EL (cell line): ENCODE measurements at places on chromosomes 1 and 21.
A peak's percentile ranks its signal among the peaks of the same experiment; 100 is the strongest.

DNA sequence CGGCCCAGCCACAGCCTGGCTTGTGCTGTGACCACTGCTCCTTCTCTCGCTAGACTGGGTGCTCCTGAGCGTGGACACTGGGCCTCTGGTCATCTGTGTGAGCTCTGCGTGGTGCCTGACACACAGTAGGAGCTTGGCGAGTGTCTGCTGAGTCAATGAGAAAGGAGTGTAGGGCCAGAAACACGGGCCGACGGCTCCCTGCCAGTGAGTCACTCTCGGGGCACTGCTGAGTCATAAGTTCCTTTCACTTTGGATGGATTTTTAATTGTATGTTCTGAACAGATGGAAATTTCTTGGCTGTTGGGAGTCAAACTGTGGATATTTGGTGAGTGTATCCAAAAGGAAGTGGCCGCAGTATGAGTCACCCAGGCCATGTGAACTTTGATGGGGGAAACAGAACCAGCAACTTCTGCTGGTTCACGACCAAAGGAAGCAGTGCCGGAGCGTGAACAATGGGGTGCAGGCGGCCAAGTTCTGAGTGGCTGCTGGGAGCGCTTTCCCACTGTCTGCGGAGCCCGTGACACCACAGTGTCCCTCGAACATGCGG lies 41.0 kb upstream of the COL18A1 start:
- DNase-seq = peak; percentile 99

DNA sequence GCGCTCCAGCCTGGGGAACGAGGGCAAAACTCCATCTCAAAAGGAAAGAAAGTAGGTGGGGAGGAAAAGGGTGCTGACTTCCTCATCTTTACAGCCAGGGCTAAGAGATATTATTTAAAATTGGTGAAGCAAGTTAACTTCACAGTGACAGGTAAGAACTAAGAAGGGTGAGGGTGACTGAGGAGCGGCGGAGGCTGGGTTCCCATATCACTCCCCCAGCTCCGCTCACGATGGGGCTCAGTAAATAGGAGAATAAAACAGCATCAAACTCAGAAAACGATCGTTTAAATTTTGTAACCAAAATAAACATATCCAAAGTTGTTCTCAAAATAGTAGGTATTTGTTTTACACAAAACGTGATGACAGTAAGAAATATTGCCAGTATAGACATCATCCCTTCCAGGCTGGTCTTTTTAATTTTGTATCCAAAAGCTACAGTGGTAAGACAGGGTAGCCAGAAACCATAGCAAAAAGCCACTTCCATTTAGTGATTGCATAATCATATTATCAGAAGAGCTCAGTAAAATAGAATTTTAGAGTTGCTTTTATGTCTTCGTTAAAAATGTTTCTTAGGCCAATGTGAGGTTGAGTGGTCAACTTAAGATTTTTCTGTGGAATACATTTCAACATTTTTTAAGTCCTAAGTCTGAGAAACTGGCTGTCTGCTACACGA lies 26.2 kb upstream of the ADARB1 start:
- no peak for DNase-seq

DNA sequence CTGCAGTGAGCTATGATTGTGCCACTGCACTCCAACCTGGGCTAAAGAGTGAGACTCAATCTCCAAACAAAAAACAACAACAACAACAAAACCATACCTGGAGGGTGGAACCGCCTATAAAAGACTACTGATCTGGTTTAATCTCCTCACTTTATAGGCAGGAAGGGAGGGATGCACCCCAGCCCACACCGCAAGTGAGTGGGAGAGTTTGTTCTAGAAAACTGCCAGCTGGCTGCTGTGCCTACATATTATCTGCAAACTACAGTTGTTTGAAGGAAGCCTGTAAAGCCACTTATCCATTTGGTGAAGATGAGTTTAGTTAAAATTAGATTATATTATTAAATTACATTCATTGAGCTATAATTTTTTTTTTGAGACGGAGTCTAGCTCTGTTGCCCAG lies 9.1 kb upstream of the SRSF10 start:
- DNase-seq = no peak

GRCh38 chr1:56331207-56331891 lies 248.0 kb downstream of the PLPP3 start:
- DNase-seq = no peak

DNA sequence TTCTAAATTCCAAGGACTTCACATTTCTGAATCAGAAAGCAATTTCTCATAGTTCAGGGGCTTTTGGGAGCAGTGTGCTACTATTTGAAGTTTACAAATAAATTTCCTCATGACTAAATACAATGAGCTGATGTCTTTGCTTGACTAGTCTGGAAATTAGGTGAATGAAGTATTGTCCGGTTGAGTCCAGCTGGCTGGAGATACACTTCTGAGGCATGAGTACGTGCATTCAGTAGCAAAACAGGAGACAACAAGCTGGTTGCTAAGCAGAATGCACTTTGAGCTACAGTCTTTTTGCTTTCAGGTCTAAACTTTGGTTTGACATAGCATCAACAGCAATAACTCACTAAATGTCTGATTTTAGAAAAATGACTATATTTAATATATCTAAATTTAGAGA lies 27.1 kb downstream of the ZNHIT6 start:
- no peak for DNase-seq

GRCh38 chr1:209531006-209531405 lies 52.5 kb upstream of the CAMK1G start:
- peak; percentile 29 for DNase-seq

GRCh38 chr21:35563885-35564451 lies 496.4 kb downstream of the SETD4 start:
- peak; percentile 91 for DNase-seq

DNA sequence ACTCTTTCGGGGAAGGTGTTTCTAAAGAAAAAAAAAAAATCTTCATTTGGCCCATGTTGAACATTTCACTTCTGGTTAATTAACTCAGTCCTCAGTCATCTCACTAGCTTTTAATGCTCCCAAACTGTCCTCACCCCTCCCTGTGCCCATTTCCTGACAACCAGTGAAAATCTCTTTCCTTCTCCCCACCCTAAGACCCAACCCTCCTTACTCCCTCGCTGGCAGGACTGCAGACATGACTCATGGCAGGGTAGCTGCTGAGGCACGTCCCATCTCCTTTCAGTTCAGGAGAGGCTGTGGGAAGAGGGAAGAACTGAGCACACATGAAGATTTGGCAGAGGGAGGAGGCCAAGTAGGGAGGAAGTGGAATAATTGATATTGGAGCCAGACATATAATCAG lies 12.6 kb downstream of the PKP1 start:
- DNase-seq = peak; percentile 81

DNA sequence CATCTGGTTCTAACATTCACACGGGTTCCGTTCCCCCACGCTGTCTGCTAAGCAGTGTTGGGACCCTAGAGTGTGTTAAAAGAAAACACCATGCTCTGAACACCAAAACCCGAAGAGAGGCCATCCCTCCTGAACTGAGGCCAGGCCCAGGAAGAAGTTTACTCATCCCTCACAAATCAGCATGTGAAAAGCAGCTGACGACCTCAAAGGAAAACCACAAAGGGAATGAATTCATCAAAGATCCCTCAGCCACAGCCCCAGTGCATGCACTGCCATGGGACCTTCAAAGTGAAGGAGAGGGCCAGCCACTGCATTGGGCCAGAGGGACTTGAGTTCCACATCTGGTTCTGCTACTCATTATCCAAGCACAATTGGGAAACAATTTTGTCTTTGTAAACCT lies 7.0 kb upstream of the PSEN2 start:
- DNase-seq = peak; percentile 81

GRCh38 chr1:26344147-26344920 lies 9.6 kb downstream of the CRYBG2 start:
- DNase-seq = no peak

DNA sequence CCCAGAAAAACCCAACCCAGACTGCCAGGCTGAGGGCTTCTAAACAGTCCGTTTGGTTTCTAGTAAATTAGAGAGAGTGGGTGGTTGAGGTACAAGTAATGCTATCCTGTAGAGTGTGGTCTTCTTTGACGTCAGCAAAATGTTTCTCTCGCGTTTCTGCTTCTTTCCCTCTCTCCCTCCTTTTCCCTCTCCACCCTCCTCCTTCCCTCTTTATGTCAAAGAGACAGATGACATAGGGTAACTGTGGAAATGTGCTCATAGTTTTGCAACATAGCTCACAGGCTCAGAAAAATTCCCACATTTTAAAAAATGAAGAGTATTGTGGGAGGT lies 158.3 kb downstream of the TOMM20 start:
- DNase-seq = no peak

DNA sequence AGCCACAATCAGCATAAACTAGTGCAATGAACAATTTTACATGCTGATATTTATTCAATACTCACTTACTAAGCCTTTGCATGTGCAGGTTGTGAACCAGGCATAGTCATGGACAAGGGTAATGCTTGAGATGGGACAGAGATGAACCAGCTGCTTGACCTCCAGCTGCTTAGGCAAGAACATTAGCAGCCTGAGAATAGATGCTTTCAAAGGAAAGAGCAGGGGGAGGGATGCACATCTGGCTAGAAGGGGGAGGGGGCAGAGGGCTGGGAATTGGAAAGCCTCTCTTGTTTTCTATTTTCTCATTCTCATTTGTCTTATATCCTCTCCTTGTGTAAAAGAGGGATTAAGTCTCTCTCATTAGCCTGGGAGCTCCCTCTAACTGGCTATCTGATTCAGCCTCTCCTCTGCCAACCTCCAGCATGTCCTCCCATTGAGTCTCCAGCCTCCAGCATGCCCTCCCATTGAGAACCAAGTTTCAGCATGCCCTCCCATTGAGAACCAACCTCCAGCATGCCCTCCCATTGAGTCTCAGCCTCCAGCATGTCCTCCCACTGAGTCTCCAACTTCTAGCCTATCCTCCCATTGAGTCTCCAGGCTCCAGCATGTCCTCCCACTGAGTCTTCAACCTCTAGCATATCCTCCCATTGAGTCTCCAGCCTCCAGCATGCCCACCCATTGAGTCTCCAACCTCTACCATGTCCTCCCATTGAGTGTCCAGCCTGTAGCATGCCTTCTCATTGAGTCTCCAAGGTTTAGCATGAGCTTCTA lies 38.4 kb upstream of the TRABD2B start:
- DNase-seq = no peak

DNA sequence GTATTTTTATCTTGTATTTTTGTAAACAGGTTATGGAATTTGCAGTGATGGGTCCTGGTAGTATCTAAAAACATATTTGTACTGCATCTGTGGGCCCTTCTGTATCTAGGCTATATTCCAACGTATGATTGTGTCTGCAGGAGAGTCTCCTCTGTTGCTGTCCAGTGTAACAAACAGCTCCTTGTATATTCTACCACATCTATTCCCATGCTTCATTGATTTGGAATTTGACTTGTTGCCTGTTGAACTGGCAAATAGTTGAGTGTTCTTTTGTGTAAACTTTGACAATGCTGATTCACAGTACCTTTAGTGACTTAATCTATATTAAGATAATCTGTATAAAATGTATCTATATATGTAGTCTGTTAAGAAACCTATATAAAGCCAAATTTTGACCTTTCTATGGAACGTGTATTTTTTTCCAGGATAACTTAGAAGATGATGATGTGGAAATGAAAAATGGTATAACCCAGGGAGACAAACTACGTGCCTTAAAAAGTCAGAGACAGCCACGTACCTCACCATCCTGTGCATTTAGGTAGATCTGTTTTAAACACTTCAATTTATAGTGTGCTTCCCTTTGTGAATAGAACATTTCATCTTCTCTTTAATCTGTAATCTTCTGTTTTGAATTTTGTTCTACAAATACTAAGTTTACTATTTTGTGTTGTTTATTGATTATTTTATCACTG lies 43.4 kb upstream of the GPR88 start:
- no peak for DNase-seq

GRCh38 chr21:31493350-31493880 lies 149.4 kb upstream of the TIAM1 start:
- DNase-seq = no peak

- peak; percentile 38 for DNase-seq
Measured at GRCh38 chr1:174692313-174692712, 244.5 kb downstream of the GPR52 start.

DNA sequence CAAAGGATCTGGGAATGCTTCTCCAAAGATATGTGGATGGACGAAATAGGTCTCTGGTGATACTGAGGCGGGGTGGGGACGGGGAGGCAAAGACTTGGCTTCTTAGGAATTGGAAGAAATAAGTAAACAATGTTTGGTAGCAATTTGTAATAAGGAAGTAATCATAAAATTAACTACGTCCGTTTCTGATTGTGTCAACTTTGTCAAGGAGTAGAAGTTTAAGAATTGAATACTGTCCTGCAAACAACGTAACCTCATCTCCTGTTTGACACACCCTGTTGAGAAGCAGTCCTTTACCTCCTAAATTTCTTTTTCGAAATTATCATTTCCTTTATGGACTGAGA lies 471 bp downstream of the POLR3C start:
- DNase-seq = no peak

GRCh38 chr21:29555601-29556000 lies 256.9 kb downstream of the BACH1 start:
- no peak for DNase-seq

GRCh38 chr1:50292276-50292675 lies 131.0 kb downstream of the DMRTA2 start:
- no peak for DNase-seq

DNA sequence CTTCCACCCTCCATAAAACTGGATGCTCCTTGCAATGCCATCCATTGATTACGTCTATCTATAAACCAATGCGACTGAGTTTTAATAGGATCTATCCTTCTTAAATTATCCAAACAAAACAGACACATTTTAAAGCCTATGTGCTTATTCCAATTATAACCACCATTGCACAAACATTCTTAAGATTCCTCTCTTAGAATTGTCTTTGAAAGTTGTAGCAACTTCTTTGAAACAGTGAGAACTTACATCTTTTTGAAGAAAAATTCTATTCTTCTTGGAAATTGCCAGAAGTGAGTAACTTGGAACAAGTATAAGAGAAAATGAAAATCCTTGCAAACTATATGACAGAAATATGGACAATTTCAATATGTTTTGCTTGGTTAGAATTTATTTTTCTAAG lies at the start of gene KRTAP26-1:
TSS of gene KRTAP26-1 (minus strand) at position 101 of the 400 bp plus-strand sequence. CDS start 280 bp downstream, outside the sequence.
- DNase-seq = no peak

GRCh38 chr1:116409751-116410191 lies 36.7 kb downstream of the ATP1A1 start:
- no peak for DNase-seq

GRCh38 chr1:230175163-230175747 lies 108.2 kb downstream of the GALNT2 start:
- no peak for DNase-seq

GRCh38 chr21:34166468-34166867 lies 93.1 kb downstream of the MRPS6 start:
- peak; percentile 8 for DNase-seq
